ENCODE measurements at places on chromosomes 6 and 20.

GRCh38 chr6:2971420-2972218, at the start of gene SERPINB6:
Gene SERPINB6 (minus strand): TSS chr6:2971567. CDS start chr6:2959332, 12,235 bp downstream.
- H3K27me3 ChIP-seq: peaks cover 38% of the 10 kb centered on the region
- H3K36me3 ChIP-seq: peaks cover 13% of the 10 kb centered on the region
- peak within 1 kb of the TSS; percentile 79 for H3K4me3 ChIP-seq
- H3K27ac ChIP-seq: peak within 1 kb of the TSS; percentile 49
- H3K4me1 ChIP-seq: peaks cover 22% of the 10 kb centered on the region

DNA sequence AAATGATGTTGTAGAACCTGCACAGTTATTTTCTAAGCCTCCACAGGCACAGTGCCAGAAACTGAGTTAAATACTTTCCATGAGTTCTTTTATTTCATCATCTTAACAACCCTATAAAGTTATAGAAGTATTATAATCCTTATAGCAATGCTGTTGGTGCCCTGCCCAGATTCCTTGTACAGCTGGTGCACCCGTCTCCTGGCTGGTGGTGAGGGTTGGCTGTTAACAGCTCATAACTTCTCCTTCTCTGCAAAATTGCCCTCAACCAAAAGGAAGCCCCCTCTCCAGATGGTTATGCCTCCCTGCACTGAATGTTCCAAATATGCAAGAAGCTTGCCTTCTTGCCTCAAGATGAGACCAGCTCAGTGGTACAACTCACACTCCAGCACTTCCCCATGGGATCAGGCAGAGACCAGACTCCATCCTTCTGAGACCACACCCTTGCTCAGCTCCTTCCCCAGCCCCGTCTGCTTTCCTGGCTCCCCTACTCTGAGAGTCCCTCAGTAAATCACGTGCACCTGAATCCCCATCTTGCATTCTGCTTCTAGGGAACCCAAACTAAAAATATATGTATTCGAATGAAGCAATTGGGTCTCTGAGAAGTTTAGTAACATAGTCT, 304.4 kb upstream of the PLCB4 start:
- DNase-seq: no peak
- no peak overlapping the region for H3K4me3 ChIP-seq
- H3K36me3 ChIP-seq: no peaks in the 10 kb centered on the region
- H3K27ac ChIP-seq: no peak overlapping the region
- no peaks in the 10 kb centered on the region for H3K4me1 ChIP-seq
- H3K27me3 ChIP-seq: no peaks in the 10 kb centered on the region

DNA sequence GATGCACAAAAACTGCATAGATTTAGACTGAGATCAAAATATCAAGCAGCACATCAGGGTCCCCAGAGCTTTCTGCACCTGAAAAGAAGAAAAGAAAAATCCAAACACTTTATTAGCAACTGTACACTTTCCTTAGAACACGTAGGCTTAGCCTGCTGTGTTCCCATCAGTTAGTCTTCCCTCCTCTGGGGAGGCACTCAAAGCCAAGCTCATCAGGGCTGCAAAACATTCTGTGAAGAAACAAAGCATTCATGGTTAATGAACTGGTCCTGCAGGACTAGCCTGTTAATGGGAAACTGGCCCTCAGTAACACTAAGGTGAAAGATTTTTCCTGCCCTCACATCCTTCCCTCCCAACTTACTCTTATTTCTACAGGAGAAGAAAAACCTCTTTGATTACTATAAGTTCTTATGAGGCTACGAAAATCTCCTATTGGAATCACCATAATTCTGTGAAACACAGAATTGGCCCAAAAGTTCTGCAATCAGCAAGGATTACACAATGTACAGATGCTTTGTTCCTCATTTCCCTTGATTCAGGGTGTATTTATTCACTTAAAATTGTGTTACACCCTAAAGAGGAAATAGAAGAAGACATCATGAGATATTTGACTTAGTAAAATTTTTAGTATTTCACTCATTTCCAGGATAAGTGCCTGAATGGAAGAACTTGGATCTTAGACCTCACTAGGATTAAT, 901.0 kb upstream of the MAP3K7 start:
- no peaks in the 10 kb centered on the region for H3K4me1 ChIP-seq
- H3K27ac ChIP-seq: no peak overlapping the region
- H3K27me3 ChIP-seq: no peaks in the 10 kb centered on the region
- H3K4me3 ChIP-seq: no peak overlapping the region
- H3K36me3 ChIP-seq: no peaks in the 10 kb centered on the region

DNA sequence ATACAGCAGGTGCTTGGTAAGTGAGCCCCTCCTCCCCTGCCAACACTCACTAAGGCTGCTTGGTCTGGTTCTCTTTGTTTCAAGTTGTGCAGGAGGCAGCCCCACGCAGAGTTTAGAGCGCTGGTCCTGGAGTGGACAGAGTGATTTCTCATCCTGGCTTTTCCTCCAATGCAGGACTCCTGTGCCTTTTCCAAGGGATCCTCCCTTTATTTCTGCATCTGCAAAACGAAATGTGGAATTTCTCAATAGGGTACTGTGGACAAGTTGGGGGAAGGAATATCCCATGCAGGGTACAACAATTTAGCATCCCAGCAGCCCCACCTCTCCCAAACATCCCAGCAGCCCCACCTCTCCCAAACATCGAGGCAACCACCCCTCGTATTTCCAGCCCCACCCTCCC, 30.6 kb upstream of the CCDC167 start:
- peaks cover 3% of the 10 kb centered on the region for H3K27me3 ChIP-seq
- H3K36me3 ChIP-seq: no peaks in the 10 kb centered on the region
- peaks cover 4% of the 10 kb centered on the region for H3K4me1 ChIP-seq

- no peak overlapping the region for H3K4me3 ChIP-seq
- H3K27me3 ChIP-seq: no peaks in the 10 kb centered on the region
- H3K4me1 ChIP-seq: peaks cover 34% of the 10 kb centered on the region
- H3K27ac ChIP-seq: peak overlapping the region; percentile 53
Measured at GRCh38 chr20:34621383-34622367, 55.2 kb downstream of the PIGU start.

DNA sequence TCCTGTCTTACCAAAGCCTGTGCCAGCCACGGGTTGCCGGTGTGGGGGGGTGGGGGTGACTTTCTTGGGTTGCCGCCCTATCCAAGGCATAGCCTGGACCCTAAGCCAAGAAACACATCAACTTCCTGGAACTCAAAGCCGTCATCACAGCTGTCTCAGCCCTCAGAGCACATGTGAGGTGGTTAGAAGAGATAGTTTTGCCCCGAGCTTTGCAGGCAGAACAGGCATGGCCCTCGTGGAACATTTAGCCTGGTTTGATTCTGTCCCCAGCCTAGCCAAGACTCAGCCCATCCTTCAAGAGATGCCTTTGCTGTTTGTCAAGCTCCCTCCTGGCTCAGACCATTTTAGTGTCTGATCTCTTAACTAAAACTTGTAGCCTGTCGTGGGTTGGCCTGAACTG, 64.9 kb downstream of the RREB1 start:
- H3K36me3 ChIP-seq: peaks cover 4% of the 10 kb centered on the region
- no peak for DNase-seq
- no peak overlapping the region for H3K4me3 ChIP-seq

- H3K27me3 ChIP-seq: peaks cover 31% of the 10 kb centered on the region
- H3K4me1 ChIP-seq: no peaks in the 10 kb centered on the region
- no peaks in the 10 kb centered on the region for H3K36me3 ChIP-seq
- no peak for DNase-seq
- H3K4me3 ChIP-seq: no peak overlapping the region
Measured at GRCh38 chr20:46145713-46146112, 27.6 kb downstream of the CD40 start.

DNA sequence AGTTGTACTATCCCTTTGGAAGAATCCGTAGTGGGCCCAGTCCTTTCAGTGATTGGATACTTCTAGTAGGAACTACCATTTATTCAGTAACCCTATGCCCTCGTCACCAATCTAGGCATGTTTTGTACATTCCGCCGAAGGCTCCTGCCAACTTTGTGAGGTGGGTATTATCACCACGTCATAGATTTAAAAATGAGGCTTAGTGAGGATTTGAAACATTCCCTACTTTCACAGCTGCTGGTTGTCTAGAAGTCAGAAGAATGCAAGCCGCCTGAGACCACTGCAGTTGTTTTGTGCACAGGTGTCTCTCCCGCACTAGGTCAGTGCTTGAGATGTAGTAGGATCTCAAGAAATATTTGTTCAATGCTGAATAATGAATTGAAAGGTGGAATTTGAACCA, 32.6 kb downstream of the ENPP1 start:
- H3K36me3 ChIP-seq: no peaks in the 10 kb centered on the region
- H3K4me3 ChIP-seq: no peak overlapping the region
- no peak for DNase-seq
- H3K27me3 ChIP-seq: peaks cover 5% of the 10 kb centered on the region
- H3K27ac ChIP-seq: no peak overlapping the region
- H3K4me1 ChIP-seq: no peaks in the 10 kb centered on the region

- no peaks in the 10 kb centered on the region for H3K27me3 ChIP-seq
- H3K36me3 ChIP-seq: peaks cover 19% of the 10 kb centered on the region
- no peak overlapping the region for H3K4me3 ChIP-seq
- peaks cover 25% of the 10 kb centered on the region for H3K4me1 ChIP-seq
Measured at GRCh38 chr6:156848533-156848932, 71.4 kb downstream of the ARID1B start.

DNA sequence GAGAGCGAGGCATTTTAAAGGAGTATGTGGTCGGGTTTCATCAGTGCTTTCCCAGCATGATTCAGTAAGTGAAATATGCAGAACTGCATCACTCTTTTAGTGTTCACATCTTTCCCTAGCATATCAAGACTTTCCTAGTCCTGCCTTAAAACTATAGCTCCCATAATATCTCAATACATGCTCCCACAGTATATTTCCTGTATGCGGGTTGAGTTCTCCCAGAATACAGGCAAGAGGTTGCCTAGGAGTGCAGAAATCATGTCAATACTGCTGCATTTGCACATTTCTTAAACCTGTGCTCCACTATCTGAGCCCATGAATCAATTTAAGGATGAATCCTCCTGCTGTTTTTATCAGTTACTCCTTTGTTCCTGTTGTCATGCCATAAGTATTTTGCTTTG, 386.6 kb upstream of the SLC35B3 start:
- H3K4me1 ChIP-seq: no peaks in the 10 kb centered on the region
- H3K4me3 ChIP-seq: no peak overlapping the region
- H3K27ac ChIP-seq: no peak overlapping the region
- no peak for DNase-seq
- H3K27me3 ChIP-seq: no peaks in the 10 kb centered on the region

- H3K27ac ChIP-seq: peak overlapping the region; percentile 87
- DNase-seq: no peak
- H3K27me3 ChIP-seq: no peaks in the 10 kb centered on the region
- H3K4me3 ChIP-seq: no peak overlapping the region
- peaks cover 59% of the 10 kb centered on the region for H3K4me1 ChIP-seq
Measured at GRCh38 chr6:35392773-35393672, 50.7 kb downstream of the PPARD start.

GRCh38 chr6:161274898-161275297, 1.0 kb upstream of the AGPAT4 start:
- H3K27me3 ChIP-seq: peaks cover 15% of the 10 kb centered on the region
- no peak overlapping the region for H3K27ac ChIP-seq
- H3K36me3 ChIP-seq: peaks cover 9% of the 10 kb centered on the region
- H3K4me3 ChIP-seq: no peak overlapping the region
- DNase-seq: no peak

DNA sequence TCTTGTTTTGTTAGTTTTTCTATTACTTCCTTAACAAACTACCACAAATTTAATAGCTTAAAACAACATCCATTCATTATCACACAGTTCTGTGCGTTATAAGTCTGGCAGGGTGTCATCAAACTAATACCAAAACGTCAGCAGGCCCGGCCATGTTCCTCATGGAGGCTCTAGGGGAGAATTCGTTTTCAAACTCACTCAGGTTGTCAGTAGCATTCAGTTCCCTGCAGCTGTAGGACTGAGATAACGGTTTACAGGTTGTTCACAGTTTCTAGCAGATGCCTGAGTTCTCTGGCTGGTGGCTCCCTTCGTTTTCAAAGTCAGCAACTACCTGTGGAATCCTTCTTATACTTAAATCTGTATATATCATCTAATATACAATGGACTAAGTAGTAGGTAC, 72.5 kb upstream of the PRSS16 start:
- H3K27ac ChIP-seq: no peak overlapping the region
- H3K4me1 ChIP-seq: peaks cover 20% of the 10 kb centered on the region

DNA sequence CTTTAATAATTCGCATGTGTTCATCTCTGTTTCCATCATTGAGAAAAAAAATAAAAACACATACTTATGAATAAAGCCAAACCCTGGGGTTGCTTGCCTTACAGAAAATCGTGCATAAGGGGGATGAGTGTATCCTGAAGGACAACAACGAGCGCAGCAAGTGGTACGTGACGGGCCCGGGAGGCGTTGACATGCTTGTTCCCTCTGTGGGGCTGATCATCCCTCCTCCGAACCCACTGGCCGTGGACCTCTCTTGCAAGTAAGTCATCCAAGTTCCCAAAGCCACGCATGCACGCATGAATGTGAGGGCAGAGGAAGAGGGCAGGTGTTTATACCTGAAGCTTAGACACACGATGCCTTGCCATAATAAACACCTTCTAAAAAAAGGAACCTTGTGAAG, 20.9 kb upstream of the SNRNP48 start:
- no peaks in the 10 kb centered on the region for H3K4me1 ChIP-seq
- no peaks in the 10 kb centered on the region for H3K36me3 ChIP-seq
- DNase-seq: no peak
- H3K4me3 ChIP-seq: no peak overlapping the region

- H3K27ac ChIP-seq: peak overlapping the region; percentile 76
- H3K36me3 ChIP-seq: peaks cover 4% of the 10 kb centered on the region
- DNase-seq: peak; percentile 20
- peaks cover 13% of the 10 kb centered on the region for H3K4me1 ChIP-seq
- H3K4me3 ChIP-seq: peak overlapping the region; percentile 77
- H3K27me3 ChIP-seq: no peaks in the 10 kb centered on the region
Measured at GRCh38 chr6:131443514-131443913, 129.5 kb upstream of the ARG1 start.

GRCh38 chr6:40044196-40044595, 109.9 kb upstream of the MOCS1 start:
- H3K27me3 ChIP-seq: no peaks in the 10 kb centered on the region
- H3K4me1 ChIP-seq: peaks cover 2% of the 10 kb centered on the region
- no peak overlapping the region for H3K27ac ChIP-seq
- H3K4me3 ChIP-seq: no peak overlapping the region
- H3K36me3 ChIP-seq: no peaks in the 10 kb centered on the region

DNA sequence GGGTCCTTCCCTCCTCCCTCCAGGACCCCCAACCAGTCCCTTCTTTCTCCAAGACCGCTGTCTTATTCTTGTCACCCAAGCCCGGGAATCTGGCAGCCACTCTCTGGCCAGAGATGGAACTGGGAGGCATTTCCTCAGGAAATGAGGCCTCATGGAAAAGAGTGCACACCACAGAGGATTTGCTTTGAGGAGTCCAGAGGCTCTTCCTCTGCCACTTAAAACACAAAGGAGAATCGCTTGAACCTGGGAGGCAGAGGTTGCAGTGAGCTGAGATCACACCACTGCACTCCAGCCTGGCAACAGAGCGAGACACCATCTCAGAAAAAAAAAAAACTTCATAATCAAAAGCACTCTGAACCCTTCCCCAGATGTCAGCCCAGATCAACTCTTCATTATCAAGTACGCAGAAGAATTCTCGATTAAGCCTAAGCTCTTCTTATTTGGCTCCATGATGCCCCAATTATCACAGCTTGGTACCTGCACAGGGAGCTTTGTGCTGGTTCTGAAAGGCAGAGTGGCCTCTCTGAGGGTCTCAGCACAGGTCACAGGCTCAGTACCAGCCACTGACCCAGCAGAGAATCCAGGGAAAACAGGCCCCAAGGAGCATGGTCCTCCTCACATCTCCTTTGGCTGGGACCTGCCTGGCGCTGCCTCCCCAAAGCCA, 82.9 kb upstream of the MAFB start:
- no peaks in the 10 kb centered on the region for H3K36me3 ChIP-seq
- H3K27me3 ChIP-seq: no peaks in the 10 kb centered on the region
- no peak overlapping the region for H3K27ac ChIP-seq

- no peaks in the 10 kb centered on the region for H3K27me3 ChIP-seq
- H3K4me1 ChIP-seq: peaks cover 30% of the 10 kb centered on the region
- no peak overlapping the region for H3K4me3 ChIP-seq
- no peak for DNase-seq
Measured at GRCh38 chr20:38054647-38055046, 21.1 kb downstream of the RPRD1B start.
